ENCODE measurements at places on chromosomes 6 and 20.

GRCh38 chr20:37935435-37935834, 32.5 kb downstream of the VSTM2L start:
- H3K27me3 ChIP-seq: peaks cover 17% of the 10 kb centered on the region
- no peaks in the 10 kb centered on the region for H3K4me1 ChIP-seq
- DNase-seq: no peak
- H3K4me3 ChIP-seq: no peak overlapping the region

DNA sequence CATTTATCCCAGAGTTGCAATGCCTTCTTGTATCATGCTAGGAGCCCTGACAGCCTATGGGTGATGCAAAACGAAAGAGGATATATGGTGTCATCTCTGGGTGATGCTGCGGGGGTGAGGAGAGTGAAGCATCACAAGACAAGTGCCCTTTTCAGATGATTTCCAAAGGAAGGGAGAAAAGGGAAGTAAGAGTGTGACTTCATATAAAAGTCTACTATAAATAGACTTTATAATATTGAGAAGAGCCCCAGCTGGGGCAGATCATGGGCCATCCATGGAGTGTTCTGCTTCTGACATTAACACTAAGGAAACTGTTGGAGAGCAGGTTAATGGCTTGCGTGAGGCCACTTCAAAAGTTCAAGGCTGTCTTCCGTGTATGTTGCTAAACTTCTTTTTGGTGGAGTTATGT, 4.4 kb downstream of the CD83 start:
- no peaks in the 10 kb centered on the region for H3K27me3 ChIP-seq
- H3K4me3 ChIP-seq: no peak overlapping the region
- peaks cover 15% of the 10 kb centered on the region for H3K4me1 ChIP-seq
- no peak for DNase-seq

DNA sequence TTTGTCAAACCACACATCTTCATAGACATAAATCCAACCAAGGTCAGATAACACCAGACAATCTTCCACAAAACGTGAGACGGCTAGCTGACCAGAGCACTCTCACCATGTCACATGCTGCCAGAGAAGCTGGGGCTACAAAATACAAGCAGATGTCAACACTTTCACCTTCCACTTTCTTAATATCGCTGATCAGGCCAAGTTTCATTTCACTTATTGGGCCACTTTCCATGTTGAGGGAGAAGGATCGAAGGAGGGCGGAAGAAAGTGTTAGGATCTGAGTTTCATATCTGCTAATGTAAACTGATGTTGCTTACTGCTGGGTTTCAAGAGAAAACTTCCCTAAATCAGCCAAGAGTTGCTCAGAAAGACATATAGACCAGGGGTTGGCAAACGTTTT, 177.0 kb upstream of the PRDM1 start:
- H3K27ac ChIP-seq: no peak overlapping the region
- H3K36me3 ChIP-seq: no peaks in the 10 kb centered on the region
- no peaks in the 10 kb centered on the region for H3K27me3 ChIP-seq
- no peaks in the 10 kb centered on the region for H3K4me1 ChIP-seq
- no peak overlapping the region for H3K4me3 ChIP-seq

GRCh38 chr6:136792095-136792409, 225 bp downstream of the MAP3K5 start:
- no peaks in the 10 kb centered on the region for H3K36me3 ChIP-seq
- no peaks in the 10 kb centered on the region for H3K27me3 ChIP-seq
- peak overlapping the region; percentile 97 for H3K27ac ChIP-seq
- H3K4me3 ChIP-seq: peak overlapping the region; percentile 98

DNA sequence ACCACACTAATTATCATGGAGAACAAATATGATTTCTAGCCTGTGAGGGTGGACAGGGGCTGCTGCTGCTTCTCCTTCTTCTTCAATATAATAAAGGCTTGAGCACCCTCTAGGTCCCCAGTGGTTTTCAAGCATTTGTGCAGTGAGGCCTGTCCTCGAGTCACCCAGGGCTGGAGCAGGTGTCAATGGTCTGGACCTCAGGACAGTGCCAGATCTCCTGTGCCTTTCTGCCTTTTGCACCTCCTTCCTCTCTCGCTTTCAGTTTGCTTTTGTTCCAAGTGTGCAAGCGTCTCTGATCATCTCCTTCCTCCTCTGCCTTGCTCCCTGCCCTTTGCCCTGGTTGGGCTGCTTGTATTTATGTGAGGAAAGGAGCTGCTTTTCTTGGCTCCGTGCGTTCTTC, 152.2 kb upstream of the SYNDIG1 start:
- no peaks in the 10 kb centered on the region for H3K36me3 ChIP-seq
- H3K4me3 ChIP-seq: no peak overlapping the region
- DNase-seq: no peak
- no peaks in the 10 kb centered on the region for H3K4me1 ChIP-seq
- no peaks in the 10 kb centered on the region for H3K27me3 ChIP-seq
- no peak overlapping the region for H3K27ac ChIP-seq
